ENCODE measurements at places on chromosomes 12 and 14.
A peak's percentile ranks its signal among the peaks of the same experiment; 100 is the strongest.

GRCh38 chr14:74362361-74362915, 14.2 kb downstream of the VRTN start:
- peak; percentile 85 for DNase-seq

- peak; percentile 84 for DNase-seq
Measured at GRCh38 chr12:10304161-10304574, 3.5 kb upstream of the KLRD1 start.

DNA sequence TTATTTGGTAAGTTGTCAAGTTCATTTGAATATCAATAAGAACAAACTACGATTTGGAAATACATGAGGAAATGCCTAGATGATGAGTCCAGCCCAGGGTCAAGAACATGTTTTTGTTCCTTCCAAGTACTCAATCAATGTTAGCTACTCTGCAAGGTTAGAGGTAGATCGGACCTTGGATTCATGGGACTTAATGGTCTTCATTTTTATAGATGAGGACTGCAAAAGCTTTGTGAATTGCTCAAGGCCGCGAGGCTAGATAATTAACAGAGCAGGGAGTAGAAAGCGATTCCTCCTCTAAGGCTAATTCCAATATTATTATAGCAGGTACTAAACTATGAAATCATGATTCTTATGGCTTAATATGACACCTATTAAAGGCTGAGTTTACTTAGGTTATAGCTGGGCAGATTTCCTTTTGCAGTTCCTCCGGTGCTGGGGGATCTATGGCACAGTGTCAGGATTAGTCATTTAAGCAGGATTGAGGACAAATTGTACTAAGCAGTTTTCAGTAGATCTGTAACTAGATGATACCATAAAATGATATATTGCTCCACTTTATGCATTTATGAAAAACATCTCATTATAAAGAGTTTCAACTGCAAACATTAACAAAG, 19.8 kb downstream of the NR1H4 start:
- peak; percentile 21 for DNase-seq

- no peak for DNase-seq
Measured at GRCh38 chr14:100906420-100906819, 2.9 kb upstream of the RTL1 start.

GRCh38 chr12:12108441-12109058, 37.8 kb downstream of the BCL2L14 start:
- no peak for DNase-seq

- peak; percentile 78 for DNase-seq
Measured at GRCh38 chr14:50231475-50232275, at the start of gene SOS2. SOS2 (minus strand) TSS chr14:50231578; CDS start chr14:50231283, 295 bp downstream.

DNA sequence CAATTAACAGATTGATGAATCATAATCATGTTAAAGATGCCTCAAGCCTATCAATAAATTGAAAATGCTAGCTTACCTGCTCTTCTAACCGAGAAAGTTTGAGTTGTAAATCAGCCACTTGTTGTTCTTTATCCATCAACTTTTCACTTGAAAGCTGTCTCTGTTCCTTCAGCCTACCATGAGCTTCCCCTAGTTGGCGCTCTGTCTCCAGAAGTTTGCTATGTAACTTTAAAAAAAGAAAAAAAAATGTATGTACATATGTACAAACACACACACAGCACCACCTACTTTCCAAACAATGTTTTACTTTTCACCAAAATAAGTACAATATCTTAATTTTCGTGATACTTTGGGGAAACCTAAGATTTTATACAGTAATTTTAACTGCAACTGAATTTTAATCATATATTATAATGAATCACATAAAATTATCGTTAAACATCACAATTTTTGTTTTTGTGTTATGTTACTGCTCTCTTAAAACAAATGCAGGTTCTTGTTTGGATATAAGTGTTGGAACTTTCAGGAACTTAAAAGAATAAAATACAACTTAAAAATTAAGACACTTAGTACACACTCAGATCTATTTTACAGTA, 101.2 kb downstream of the EEA1 start:
- DNase-seq: peak; percentile 72

DNA sequence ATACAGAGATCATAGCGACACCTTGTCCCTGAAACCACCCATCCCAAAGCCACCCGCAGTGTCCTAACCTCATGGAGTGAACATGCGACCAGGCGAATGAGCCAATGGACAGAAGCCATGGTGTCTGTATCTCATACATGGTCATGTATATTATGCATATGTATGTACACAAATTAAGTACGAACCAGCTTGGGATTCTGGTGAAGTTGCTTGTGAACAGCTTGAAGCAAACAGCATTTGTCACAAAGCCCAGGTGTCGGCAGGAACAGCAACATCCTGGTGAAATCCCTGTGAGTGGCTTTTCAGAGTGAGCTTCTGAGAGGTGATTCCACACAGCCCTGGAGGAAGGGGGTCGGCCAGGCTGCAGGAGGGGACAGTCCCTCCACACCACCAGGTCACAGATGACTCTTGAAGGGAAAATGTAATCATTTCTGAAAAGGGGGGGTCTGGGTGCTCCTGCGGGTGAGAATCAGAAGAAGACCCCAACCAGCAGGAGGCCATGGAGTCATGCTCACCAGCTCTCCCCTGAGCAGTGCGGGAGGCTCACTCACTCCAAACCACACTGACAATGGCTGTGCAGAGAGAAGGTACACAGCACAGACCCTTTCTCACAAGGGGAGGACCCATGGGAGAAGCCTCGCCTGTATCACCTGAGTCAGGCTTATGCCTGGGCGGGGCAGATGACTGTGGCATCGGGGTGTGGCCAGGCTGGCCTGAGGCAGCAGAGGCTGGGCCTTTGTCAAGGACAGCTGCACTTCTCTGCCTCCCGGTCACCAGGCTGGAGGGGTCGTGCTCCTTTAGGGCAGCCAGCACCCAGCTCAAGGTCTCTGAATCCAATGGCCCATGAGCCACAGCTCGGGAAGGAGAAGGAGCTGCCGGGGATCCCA, 14.3 kb downstream of the CHGA start:
- peak; percentile 70 for DNase-seq

DNA sequence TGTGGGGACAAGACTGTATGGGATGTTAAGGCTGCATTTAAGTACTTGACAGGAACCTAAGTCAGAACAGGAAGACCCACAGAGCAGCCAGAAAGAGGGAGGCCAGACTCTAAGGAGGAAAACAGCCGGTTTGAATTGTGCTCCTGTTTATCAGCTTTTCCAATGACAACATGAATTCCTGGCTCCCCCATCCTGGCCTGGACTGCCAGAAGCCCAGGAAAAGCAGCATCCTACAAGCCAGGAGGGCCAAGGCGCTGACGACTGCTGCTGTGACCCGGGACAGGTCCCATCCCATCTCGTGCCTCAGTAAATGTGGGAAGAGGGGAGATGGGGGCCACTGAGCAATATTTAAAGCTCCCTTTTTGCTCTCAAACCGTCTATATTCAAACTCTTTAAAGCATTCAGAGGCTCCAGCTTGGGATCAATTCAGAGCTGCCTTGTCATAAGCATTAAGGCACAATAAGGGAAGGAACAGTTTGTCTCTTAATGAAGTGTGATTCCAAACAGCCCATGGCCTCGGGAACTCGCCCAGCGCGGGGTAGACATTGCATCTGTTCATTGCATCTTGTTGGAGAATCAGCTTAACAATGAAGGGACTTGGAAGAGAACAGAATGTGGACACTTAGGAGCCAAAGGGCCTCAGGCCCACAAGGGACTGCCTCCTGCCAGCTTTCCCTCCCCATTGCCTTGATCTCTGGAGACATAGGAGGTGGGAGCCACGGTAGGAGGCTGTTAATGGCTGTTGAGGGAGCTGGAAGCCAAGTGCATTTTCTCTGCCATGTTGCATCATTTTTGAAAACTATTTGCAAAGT, 49.6 kb downstream of the CMKLR1 start:
- no peak for DNase-seq

- DNase-seq: no peak
Measured at GRCh38 chr12:52058631-52059361, 7.6 kb downstream of the NR4A1 start.

- no peak for DNase-seq
Measured at GRCh38 chr12:51008329-51009055, 17.7 kb downstream of the SLC11A2 start.

GRCh38 chr14:92225731-92226130, 97.2 kb upstream of the SLC24A4 start:
- DNase-seq: no peak

DNA sequence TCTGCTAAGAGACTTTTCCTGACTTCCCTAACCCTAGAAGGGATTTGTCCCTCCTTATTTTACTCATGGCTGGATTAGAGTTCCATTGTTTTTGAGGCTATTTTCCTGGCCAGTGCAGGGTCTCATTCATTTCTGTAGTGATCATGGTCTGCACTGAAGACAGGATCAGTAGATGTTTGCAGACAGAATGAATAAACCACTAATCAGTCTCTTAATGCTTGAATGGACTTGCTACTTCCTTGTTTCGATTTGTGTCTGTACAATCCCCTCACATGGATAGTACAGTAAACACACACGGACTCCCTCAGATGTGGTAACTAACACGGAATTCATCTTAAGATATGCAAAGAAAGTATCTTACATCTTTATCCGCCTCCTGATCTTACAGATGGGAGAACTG, 102.6 kb upstream of the PRB2 start:
- no peak for DNase-seq

DNA sequence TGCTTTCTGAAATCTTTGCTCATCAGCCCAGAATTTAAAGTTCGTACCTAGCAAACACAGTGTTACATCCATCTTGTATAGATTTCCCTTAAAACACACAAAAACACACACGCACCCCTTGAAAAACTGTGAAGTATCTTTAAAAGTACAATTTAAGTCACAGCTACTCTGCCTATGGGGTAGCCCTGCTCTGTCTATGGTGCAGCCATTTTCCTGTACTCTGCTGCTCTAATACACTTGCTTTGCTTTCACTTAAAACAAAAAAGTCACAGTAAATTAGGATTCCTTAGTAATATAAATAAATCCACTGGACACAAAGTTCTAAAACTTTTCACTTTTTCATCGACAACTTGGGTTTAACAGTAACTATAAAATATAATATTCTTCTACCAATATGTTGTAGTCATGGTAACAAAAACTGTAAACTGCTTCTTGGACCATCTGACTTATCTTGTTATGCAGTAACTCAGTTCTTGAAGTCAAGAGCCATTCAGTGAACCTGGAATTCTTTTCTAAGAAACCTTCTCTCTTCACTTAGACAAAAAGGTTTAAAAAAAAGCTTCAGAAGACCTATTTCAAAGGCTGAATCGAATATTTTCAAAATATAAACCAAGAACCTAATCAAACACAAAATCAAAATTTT, 63.5 kb downstream of the MED13L start:
- no peak for DNase-seq

- peak; percentile 63 for DNase-seq
Measured at GRCh38 chr12:100827901-100828520, 33.4 kb downstream of the ANO4 start.

- no peak for DNase-seq
Measured at GRCh38 chr14:100066962-100067361, 1.7 kb downstream of the EVL start.

DNA sequence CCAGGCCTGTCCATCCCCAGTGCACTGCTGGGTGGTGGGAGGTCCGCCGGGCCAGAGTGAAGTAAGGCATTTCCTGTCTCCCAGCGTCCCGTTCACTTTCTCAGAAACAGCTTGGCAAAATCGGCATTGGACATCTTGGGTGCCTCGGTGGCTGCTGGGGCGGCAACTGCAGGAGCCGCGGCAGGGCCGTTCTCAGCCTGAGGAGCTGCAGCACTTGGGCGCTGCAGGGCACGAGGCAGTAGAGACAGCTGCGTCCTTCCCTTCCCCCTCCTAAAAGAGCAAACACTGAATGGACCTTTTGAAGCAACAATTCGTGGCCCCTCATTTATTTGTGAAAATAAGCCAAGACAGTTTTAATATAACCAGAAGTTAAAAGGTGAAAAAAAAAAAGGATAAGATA, 8.3 kb downstream of the FICD start:
- no peak for DNase-seq

GRCh38 chr12:91810531-91811451, 334.9 kb downstream of the BTG1 start:
- DNase-seq: no peak

DNA sequence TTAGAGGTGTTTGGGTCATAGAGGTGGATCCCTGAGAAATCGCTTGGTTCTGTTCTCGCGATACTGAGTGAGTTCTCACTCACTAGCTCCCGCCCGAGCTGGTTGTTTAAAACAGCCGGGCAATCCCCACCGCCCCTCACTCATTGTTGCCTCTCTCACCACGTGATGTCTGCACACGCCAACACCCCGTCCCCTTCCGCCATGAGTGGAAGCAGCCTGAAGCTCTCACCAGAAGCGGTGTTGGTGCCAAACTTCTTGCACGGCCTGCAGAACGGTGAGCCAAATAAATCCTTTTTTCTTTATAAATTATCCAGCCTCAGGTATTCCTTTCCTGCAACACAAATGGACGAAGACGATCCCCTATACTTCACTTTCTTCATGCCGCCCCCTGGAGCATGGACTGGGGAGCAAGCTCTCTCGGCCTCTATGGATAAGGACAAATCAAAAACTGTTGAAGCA, 45.4 kb upstream of the CCND2 start:
- DNase-seq: no peak

GRCh38 chr14:104143521-104144452, 5.4 kb downstream of the KIF26A start:
- no peak for DNase-seq

- DNase-seq: peak; percentile 3
Measured at GRCh38 chr12:19737019-19737418, 297.7 kb downstream of the AEBP2 start.

DNA sequence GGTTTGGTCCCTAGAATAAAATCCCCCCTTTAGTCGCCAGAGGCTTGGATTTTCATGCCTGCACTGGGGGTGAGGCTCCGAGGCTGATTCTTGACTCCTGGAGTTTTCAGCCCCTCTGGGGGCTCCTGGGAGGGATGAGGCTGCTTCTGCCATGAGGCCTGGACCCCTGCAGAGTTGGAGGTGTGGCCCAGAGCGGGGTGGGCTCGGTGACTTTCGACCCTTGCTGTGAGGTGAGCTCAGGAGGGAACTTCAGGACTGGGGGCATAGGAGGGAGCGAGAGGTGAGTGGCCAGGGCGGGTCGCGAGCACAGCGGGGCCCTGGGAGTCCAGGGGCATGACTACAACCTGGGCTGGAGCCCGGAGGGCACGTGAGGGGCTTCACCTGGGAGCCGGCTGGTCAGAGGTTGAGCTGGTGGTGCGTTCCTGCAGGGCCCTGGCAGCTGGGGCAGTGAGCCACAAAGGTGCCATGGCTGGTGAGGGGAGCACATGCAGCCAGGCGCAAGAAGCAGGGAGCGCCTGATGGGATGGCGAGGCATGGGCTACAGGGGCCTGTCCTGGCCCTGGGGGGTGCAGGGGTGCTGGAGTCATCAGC, 168.2 kb downstream of the KIF26A start:
- DNase-seq: no peak

Data from PC-3 (cell line).